ENCODE measurements at places on chromosomes 3 and 15.

- peak overlapping the region; percentile 4 for H3K4me3 ChIP-seq
- DNase-seq, result no peak
These were observed 1.0 kb downstream of the MYLK start for GRCh38 chr3:123883111-123883510.

GRCh38 chr15:41811432-41812195, 16.3 kb upstream of the JMJD7 start:
- H3K4me1 ChIP-seq, result peaks cover 9% of the 10 kb centered on the region
- H3K27me3 ChIP-seq, result no peaks in the 10 kb centered on the region
- peak; percentile 67 for DNase-seq
- H3K36me3 ChIP-seq, result peaks cover 30% of the 10 kb centered on the region
- no peak overlapping the region for H3K4me3 ChIP-seq

DNA sequence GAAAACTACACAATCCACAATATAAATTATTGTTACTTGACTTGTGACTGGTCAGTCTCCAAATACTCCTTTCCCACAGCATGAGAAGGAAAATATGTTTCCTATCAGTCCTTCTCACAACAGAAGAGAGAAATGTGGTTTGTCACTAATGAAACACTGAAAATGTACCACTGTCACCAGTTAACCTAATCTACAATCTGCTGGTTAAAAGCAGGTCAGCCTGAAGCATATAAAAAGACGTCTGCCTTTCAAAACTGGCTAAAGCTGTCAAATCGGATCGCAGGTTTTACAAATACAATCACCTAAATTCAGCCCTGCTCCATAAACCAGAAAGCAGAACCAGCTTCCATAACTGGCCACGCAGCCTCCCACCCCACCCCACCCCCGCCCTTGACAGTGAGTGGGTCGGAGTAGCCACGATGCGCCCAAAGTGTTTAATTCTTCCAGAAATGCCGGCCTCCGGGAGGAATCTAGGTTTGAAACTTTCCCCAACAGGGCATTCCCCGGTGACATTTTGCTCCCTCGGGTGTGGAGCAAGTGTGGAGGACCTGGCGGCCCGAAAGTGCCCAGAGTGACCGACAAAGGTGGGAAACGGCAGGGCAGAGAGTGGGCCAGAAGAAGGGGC, 682 bp downstream of the ETFA start:
- peak; percentile 13 for DNase-seq
- H3K4me1 ChIP-seq, result peaks cover 19% of the 10 kb centered on the region
- no peaks in the 10 kb centered on the region for H3K36me3 ChIP-seq

DNA sequence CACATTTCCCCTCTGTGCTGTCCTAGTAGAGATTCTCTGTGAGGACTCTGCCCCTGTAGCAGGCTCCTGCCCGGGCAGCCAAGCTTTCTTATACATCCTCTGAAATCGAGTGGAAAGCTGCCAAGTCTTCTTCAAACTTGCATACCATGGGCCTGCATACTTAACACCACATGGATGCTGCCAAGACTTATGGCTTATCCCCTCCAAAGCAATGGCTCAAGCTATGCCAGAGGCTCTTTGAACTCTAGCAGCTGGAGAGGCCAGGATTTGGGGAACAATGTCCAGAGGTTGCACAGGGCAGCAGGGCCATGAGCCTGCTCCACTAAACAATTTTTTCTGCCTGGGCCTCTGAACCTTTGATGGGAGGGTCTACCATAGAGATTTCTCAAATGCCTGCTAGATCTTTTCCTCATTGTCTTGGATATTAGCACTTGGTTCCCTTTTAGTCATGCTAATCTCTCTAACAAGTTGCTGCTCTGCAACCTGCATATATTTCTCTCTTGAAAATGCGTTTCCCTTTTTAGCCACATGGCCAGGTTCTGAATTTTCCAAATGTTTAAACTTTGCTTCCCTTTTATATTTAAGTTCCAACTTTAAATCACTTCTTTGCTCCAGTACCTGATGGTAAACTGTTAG, 6.1 kb upstream of the PLSCR4 start:
- H3K4me3 ChIP-seq, result no peak overlapping the region
- no peaks in the 10 kb centered on the region for H3K4me1 ChIP-seq
- peaks cover 23% of the 10 kb centered on the region for H3K27me3 ChIP-seq
- peaks cover 14% of the 10 kb centered on the region for H3K36me3 ChIP-seq
- no peak overlapping the region for H3K27ac ChIP-seq

GRCh38 chr3:139778682-139779233, 101.0 kb upstream of the NMNAT3 start:
- H3K36me3 ChIP-seq, result no peaks in the 10 kb centered on the region
- no peak overlapping the region for H3K4me3 ChIP-seq
- H3K27me3 ChIP-seq, result peaks cover 11% of the 10 kb centered on the region
- H3K27ac ChIP-seq, result no peak overlapping the region

All from naive thymus-derived CD8-positive, alpha-beta T cell (primary cell).